ENCODE measurements at places on chromosomes 11 and 22.
A peak's percentile ranks its signal among the peaks of the same experiment; 100 is the strongest.

DNA sequence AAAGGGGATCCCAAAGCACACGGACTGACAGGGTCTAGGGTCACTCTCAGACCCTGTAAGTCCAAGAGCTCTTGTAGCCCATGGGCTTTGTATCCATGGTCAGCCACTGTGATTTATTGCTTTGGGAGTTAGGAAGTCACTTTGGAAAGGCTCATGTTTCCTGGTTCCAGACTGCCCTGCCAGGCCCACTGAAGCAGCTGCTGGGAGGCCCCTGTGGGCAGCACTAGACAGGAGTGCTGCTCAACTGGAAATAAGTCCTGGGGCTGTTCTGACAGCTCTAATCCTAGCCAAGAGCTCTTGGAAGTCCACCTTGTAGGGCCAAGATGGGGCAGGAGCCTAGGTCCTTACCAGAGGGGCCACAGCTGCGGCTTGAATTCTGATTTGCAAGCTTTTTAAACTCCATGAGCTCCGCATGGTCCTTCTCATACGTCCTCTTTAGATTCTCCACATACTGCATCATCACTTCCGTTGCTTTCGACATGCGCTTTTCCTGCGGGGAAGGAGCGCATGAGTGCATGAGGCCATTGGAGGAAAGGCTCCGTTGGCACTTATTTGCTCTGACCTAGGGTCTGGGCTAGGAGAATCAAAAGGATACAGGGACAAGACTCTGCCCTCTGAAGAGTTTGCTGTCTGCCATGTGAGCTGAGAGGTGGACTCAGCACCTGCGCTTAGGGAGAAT lies 32.2 kb upstream of the LYVE1 start:
- no peak for DNase-seq

- DNase-seq, result no peak
Measured at GRCh38 chr22:36397131-36398093, 9.6 kb upstream of the MYH9 start.

GRCh38 chr11:132357811-132358572 lies 987.6 kb downstream of the NTM start:
- no peak for DNase-seq

DNA sequence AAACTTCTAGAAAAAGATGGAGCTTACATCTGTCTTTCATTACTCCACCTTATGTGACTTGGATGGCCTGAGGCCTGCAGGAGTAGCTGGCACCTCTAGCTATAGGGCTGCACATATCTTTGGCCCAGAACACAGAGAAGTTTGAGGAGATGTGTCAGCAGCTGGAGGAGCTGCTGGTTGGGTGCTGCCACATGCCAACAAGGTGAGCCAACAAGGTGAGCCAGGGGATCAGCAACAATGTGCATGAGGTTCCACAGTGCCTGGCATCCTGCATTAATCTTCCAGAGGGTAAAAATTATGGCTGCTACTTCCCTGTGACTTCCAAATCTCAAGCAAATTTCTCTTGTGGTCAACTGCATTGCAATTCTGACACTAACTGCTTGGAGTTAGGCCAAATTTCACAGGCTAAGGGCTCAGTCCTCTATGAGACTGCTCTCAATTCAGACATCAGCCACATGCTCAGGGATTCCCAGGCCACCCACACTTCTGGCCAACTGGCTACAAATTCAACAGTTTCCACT lies 16.0 kb downstream of the RBM7 start:
- no peak for DNase-seq

- no peak for DNase-seq
Measured at GRCh38 chr11:120102864-120103122, 35.1 kb downstream of the TRIM29 start.

DNA sequence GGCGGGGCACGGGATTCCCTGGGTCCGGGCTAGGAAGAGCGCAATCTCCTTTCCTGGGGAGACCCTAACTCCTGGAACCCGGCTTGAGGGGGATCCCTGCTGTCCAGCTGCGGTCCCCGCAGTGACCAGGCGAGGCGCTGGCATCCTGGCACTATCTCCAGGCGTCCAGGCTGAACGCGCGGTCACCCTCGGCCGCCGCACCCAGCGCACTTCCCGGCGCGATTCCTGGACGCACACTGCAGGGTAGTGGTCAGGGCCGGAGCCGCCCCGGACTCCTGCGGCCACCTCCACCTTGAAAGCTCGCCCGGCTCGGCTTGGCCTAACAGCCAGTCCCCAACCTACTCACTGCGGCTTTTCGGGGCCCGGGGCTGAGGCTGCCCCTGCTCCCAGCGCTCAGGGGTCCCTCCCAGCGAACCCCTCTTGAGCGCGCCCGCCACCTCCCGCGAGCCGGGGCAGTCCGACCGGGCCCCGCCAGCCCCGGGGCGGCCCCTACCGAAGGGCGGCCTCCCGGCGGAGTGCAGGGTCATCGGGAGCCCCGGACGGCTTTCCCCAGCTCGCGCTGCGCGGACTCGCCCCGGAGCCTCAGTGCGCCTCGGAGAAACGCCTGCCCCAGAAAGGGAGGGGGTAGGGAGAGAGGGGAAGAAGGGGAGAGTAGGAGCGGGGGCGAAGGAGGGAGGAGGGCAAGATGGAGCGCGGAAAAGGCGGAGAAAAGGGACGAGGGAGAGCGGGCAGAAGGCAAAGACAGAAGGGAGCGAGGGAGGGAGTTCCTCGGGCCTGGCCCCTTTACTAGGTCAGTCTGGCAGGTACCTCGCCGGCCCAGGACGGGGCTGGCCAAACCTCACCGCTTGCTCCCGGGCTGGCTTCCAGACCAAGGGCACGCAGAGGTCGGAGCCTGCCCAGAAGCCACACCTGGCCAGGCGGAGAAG lies 1.0 kb downstream of the POU2AF3 start:
- DNase-seq, result no peak

DNA sequence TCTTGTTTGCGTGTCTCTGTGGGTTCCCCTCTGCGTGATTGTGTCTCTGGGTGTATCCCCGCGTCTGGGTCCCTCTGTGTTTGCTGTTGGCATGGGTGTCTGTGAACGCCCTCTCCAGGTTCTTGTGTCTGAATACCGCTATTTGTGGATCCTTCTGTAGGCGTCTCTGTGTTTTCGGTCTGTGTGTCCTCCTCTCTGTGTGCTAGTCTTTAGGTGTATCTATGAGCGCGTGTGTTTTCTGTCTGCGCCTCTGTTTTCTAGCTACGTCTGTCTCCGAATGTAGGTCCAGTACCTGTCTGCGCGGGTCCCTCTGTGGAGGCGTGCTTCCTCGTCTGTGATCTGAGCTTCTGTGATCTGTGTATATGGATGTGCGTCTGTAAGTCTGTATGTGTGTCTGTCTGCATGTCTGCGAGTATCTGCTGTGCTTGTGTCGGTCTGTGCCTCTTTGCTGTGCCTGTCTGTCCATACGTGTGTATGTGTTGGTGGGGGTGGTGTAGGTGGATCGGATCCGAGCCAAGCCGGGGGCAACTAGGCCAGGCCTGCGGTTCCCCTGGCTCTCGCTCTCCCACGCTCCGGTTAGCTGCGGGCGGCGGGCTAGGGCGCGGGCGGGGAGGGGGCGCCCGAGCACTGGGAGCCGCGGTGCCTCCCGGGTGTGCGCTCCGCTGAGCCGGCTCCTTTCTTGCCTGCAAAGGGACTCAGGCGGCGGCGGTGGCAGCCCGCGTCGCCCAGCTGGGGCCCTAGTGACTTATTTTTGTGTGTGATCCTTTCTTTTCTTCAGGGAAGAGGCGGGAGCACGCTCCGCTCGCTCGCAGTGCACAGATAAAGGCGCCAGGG lies 105.3 kb upstream of the E2F8 start:
- peak; percentile 52 for DNase-seq

GRCh38 chr11:17736579-17736893 lies 2.0 kb downstream of the KCNC1 start:
- no peak for DNase-seq

- DNase-seq, result no peak
Measured at GRCh38 chr11:108199446-108200321, 22.8 kb downstream of the NPAT start.

DNA sequence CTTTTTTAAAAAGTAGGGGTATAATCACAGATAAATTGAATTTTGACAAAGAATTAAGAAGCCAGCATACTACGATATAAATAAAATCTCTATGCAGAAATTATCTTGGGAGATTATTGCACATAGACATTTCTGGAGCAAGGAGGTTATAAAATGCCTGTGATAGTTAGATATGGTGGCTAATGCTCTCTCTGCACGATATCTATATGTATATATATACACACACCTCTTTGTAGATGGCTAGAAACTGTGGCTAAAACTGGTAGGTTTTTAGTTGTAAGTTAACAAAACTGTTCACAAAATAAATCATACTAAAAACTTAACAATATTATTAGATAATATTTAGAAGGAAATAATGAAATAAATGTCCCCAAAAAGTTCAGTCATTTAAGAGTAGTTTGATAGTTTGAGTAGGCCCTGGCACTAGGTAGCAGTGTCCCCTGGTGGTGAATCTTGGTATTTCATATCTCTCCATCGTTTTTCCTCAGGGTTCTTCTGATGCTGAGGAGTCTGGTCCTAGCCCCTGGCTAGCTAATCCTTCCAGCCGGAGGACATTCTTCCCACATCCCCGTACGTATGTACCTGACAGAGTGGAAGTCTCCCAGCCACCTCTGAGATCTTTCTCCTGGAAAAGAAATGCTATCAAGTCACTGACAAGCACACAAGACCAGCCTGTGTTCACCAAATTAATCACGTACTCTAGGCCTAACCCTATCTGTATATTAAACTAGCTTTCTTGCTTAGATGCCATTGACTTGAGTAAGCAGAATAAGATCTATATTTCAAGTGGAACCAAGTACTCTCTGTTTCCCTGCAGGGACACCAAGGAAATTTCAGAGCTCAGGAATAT lies 32.2 kb downstream of the ART5 start:
- peak; percentile 62 for DNase-seq

DNA sequence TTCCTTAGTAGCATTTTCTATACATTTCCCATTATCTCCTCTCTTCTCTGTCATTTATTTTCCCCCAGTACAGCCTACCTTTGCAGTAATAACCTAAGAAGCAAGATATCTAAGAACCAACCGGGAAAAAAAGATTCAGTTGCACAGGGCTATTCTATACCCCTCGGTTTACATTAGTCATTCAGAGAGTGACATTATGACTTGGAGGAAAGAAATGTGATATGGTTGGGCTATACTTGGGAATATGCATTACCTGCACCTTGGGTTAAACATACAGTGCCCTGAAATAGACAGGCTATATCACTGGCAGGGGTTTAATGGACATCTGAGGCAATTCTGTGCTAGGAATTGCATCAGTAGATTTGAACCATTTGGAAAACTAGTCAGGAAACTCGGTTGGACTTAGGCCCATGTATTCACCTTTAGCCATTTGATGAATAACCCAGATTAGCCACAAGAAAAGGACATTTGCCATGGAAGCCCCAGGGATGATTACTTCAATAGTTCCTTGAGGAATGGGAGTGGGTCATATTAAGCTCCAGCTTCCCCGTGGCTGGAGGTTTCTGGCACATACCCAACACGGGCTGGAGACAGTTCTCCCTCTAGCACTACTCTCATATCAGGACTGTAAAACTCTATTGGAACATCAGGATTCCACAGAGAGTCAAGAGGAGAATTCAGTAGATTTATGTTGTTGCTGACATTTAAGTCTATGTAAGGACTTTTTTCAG lies 973.2 kb downstream of the NTM start:
- DNase-seq, result no peak

DNA sequence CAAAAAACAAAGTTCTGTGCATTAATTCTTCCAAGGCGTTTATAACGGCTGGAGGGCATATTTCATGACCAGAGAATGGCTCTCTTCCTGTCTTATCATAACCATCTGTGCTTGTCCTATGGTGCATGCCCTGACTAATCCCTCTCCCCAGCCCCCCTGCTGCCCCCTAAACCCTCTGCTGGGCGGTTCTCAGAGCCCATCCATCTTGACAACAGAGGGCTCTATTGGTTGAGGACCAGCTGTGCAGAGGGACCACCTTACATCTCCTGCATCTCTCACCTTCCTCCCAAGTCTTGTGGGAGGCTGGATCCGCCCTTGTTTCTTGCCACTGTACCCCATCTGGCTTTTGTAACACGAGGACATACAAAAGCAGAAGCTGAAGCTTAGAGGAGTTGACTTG lies 282.1 kb downstream of the MIAT start:
- DNase-seq, result no peak

GRCh38 chr22:24060375-24060788 lies 49.3 kb downstream of the CABIN1 start:
- no peak for DNase-seq

- DNase-seq, result no peak
Measured at GRCh38 chr11:65506290-65506771, 7.5 kb downstream of the MALAT1 start.

- no peak for DNase-seq
Measured at GRCh38 chr11:123129920-123130319, 65.1 kb downstream of the CLMP start.

GRCh38 chr22:37680191-37680851 lies 4.9 kb downstream of the LGALS1 start:
- no peak for DNase-seq

- no peak for DNase-seq
Measured at GRCh38 chr11:113551645-113552044, 76.4 kb upstream of the DRD2 start.

DNA sequence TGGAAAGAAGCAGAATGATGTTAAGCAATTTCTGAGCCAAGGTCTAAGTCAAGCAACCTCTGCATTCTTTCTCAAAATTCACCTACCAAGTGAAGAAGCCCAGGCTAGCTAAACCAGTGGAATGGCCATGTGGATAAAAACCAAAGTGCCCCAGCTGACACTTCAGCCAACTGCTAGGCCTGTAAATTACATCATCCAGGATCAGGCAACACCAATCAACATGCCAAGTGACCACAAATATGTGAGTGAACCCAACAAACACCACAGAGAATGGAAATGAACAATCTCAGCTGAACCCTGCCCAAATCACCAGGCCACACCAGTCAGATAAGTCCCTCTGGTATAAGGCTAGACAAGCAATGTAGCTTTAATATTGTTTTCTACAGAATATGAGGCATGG lies 25.1 kb upstream of the FJX1 start:
- no peak for DNase-seq

GRCh38 chr11:24478718-24479117 lies 18.1 kb upstream of the LUZP2 start:
- no peak for DNase-seq

- DNase-seq, result no peak
Measured at GRCh38 chr11:21133244-21133643, 463.9 kb downstream of the NELL1 start.

DNA sequence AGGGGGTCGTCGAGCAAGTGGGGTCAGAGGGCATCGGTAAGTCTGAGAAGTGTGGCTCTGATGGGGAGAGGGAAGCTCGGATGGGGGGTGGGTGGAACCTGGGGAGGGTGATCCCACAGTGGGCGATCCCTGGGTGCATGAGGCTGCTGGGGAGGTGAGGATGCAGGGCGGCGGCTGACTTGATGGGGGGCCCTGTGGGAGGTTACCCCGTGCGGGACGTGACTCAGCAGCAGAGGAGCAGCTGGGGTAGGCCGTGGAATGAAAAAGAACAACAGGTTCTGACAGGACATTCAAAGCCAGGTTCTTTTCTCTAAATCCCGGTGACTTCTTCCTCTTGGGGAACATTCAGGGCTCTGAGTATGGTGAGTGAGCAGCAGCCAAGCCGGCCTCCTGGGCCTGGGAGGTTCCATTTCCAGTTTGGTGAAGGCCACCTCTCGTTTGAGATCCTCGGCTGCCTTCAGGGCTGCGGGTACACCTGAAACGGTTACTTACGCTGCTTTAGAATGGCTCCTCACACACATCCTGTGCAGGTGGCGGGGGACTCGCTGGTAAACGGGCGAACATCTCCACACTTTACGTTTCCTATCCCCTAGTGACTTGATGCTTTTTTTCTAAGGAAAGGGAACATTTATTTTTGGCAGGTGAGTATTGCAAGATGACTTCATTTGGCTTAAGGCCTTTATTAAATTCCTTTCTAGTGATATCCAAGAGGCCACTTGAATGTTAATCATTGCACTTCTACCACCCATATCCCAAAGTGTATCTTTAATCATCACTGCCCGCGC lies 278.2 kb downstream of the TBC1D22A start:
- no peak for DNase-seq
